ENCODE measurements at places on chromosomes 7 and 10.

GRCh38 chr7:96075510-96076349, 246.2 kb downstream of the SLC25A13 start:
- peak; percentile 67 for DNase-seq

GRCh38 chr7:84191842-84192241, 2.7 kb downstream of the SEMA3A start:
- peak; percentile 61 for DNase-seq

- DNase-seq: no peak
Observed at GRCh38 chr7:17436126-17436525, 137.7 kb downstream of the AHR start.

GRCh38 chr10:103781329-103782061, 73.9 kb downstream of the SH3PXD2A start:
- peak; percentile 92 for DNase-seq

DNA sequence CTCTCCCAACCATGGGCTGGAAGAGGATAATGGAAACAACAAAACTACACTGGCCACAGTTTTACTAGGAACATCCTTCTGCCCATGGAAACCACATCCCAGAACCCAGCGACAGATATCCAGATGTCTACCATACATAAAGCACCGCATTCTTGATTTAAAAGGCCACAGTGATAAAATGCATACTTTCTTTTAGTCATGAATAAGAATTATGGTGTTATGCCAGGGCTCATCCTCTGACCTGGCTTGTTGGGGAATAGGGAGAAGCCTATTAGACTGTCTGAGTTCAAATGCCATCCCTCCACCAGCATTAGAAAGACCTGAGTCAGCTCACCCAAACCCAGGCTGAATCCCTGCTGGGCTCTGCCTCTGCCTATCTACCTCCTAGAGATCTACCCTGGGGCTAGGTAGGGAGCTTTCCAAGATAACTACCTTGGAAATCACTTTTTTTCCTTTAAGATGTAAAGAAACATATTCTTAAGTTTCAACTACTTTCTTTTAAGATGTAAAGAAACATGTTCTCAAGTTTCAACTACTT, 5.2 kb downstream of the ABCA13 start:
- DNase-seq: no peak

- DNase-seq: no peak
Observed at GRCh38 chr7:20508109-20508508, 107.4 kb upstream of the ABCB5 start.

DNA sequence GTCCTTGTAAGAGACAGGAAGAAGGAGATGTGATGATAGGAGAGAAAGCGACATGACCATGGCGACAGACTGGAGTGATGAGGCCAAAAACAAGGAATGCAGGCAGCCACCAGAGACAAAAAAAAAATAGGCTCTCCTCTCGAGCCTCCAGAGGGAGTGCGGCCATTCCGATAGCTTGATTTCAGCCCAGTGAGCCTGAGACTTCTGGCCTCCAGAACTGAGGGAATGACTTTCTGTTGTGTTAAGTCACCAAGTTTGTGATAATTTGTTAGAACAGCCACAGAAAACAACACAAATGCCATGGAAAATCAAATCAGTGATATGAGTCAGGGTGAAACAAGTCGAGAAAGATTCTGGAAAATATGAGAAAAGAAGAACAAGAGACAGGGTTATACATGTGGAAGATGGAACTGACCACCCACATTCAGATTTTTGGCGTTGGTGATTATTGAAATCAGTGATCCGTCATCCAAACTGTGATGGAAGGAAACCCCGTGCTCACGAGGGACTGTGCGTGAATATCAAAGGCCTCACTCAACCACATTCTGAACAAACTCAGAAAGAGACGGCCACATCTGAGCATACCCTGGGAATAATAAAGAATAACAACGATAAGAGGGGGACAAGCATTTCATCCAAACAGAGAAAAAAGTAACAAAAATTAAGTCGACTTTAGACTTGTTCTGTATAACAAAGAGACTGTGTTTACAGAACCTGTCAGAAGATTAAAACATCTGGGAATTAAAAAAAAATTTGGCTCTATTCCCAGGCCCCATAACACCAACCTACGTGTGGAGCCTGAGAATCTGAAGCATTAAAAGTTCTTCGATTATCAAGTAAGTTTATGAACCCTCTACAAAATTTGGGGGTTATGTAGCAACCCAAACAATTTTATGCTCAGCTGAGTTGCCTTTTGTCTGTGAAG, 72.1 kb downstream of the EEPD1 start:
- peak; percentile 25 for DNase-seq

- DNase-seq: peak; percentile 18
Observed at GRCh38 chr7:20601121-20601520, 14.3 kb upstream of the ABCB5 start.

- DNase-seq: no peak
Observed at GRCh38 chr7:106127984-106128780, 16.1 kb upstream of the SYPL1 start.

GRCh38 chr7:83413424-83413823, 235.5 kb downstream of the SEMA3E start:
- peak; percentile 44 for DNase-seq

- DNase-seq: peak; percentile 62
Observed at GRCh38 chr10:91694170-91694794, 61.4 kb upstream of the PPP1R3C start.

GRCh38 chr7:96707901-96708774, 1.5 kb downstream of the SEM1 start:
- DNase-seq: no peak

GRCh38 chr7:36021367-36021766, 131.7 kb upstream of the EEPD1 start:
- peak; percentile 16 for DNase-seq

DNA sequence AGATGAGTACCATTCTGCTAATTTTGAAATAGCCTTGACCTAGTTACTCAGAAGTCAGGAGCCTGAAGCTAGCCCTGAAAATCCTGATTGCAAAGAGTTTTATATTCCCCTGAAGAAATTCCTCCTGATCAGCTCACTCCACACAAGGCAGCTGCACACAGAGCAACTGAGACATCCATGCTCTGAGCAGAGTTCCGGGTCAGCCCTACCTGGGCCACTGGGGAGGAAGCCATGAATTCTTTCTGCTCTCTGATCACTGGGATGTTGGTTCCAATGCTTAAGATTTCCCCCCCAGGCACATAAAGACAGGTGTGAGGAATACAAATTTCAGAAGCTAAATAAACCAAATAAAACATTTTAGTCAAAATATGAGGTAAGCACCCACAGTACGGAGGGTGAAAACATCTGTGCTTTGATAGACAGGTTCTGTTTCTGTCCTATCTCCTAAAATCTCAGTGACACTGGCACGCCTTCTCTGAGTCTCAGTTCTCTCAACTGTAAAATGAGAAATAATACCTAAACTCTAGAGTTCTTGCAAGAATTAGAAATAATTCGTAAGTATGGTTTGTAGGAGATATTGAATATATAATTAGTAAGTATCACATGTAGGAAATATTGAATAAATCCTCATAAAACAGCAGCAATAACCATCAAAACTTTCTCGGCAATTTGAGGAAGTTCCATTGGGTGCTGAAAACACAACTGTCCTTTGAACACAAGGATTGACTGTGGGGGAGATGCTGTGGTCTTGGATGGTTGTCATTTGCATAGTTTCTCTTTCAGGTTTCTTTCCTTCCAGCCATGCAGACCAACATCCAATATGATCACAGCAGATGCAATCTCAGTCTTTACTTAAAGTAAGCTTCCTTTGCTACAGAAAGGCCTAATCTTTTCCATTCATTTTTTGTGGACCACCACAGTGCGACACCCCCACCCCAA, 133.0 kb upstream of the TNS3 start:
- no peak for DNase-seq

GRCh38 chr7:98467570-98468312, 66.9 kb upstream of the BAIAP2L1 start:
- no peak for DNase-seq

DNA sequence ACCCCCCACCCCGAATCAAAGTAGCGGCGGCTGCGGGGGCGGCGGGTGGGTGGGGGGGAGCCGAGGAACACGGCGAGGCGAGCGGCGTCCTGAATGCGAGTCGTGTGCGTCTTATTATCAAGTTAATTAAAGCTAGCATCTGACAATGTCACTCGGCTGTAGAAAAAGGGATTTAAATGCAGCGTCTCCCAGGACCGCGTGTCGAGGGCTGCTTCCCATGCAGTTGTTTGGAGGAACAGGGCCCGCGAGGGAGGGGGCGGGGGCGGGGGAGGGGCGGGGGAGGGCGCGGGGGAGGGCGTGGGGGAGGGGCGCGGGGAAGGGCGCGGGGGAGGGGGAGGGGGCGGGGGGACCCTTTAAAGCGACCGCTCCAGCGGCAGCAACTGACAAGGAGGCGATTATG, 2.7 kb upstream of the UNCX start:
- DNase-seq: no peak

- no peak for DNase-seq
Observed at GRCh38 chr7:150847536-150847935, 4.8 kb upstream of the AOC1 start.

GRCh38 chr10:95837783-95838182, 70.0 kb upstream of the CC2D2B start:
- DNase-seq: no peak

DNA sequence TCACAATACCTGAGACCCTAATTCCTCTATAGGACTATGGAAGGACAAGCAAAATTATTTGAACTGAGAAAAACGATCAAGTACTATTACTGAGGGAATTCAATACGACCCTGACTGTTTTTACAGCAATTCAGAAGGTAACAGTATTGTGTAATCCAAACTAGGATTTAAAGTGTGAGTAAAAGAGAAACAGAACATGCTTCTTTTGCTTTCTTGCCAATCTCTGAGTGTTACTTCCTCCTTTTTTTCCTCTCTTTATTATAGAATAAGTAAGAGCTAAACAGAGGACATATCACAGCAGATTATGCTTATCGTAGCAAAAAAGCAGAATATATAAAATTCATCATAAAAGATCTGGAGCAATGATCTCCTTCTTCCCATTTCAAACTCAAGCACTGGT, 292.1 kb downstream of the THSD7A start:
- DNase-seq: peak; percentile 0

GRCh38 chr7:74467876-74468275, 14.2 kb downstream of the GTF2IRD1 start:
- DNase-seq: no peak

GRCh38 chr10:118551535-118552100, 43.8 kb downstream of the PRLHR start:
- DNase-seq: no peak

DNA sequence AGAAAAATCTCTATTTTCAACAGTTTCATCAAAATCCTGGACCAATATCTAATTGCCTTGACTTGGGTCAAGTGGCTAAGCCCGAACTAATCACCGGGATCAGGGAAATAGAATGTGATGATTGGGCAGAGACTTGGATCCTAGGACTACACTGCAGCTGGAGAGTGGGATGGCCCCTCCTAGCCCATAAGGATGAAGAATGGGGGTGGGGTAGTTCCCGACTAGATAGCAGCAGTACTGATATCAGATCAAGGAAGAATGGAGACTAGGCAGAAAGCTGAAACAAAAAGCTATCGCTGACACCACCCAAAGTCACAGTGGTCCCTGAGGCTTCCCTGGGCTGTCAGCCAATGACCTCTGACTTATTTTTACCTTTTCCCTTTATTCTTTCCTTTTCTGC, 160.4 kb upstream of the PHYHIPL start:
- no peak for DNase-seq

GRCh38 chr7:124318721-124319450, 286.0 kb upstream of the TMEM229A start:
- DNase-seq: no peak
